CD4-positive, alpha-beta T cell treated with Interleukin-21 for 1 hour (primary cell): ENCODE measurements at places on chromosomes 6 and 20.

DNA sequence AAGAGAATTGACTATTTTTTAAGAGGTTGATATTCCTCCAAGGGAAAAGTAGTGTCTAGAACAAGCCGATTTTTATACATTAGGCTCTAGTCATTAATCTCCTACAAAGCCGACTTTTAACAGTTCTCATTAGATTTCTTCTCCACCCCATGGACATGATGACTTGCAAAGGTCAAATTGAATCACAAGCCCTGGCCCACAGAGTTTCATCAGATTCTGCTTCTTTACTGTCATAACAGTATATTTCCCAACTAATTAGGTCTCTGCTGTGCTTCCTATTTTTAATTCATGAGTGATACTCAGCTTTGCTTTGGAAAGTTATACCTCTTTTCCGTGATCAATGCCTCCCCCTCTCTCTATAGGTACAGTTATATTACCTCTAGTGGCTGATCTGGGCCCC lies 90.6 kb upstream of the ADGRB3 start:
- DNase-seq, result no peak

DNA sequence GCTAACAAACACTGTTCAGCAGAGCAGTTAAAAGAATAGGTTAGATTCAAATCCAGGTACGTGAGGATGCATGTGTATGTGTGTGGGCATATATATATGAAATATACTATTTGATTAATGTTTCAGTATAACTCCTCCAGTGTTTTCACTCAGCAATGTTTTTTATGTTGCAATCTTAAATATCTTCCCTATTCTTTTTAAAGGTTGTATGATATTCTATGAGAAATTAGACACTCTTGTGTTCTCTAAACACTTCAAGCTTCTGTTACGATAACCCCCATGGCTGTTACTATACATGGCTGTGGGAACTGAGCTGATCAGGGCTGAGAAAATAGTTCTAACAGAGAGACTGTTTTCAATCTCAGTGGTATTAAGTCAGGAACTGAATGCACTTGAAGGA lies 421.0 kb downstream of the CBLN4 start:
- no peak for DNase-seq

DNA sequence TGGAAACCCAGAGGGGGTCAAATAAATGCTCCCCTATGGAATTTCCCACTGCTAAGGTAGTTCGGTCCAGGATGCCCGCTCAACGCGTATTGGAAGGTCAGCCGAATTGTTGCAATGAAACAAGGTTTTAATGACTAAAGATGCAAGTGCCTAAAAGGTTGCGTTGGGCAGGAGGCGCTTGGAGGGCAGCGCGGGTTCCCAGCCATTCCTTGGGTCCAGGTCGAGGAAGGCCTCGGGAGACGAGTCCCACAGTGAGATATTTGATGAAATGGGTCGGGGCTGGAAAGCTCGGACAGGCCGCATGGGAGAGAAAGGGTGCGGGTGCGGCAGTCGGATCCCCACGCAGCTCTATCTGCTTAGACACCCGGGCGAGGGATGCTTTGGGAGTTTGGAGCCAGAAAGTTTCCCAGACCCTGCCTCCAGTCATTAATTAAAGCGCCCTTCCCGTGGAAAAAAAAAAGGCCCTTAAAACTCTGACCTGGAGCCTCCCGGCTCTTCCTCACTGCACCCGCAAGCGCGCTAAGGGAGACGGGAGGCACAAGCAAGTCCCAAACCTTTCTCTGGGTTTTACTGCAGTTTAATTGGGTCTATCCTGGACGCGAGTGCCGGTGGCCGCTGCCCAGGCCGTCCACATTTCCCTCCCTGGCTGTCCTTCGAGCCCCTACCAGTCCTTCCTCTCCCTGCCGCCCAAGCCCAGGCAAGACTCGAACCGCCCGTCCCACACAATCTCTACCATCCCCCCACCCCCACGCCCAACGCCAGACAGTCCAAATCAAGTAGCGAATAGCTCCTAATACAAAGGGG lies 24.2 kb downstream of the TFAP2A start:
- no peak for DNase-seq

DNA sequence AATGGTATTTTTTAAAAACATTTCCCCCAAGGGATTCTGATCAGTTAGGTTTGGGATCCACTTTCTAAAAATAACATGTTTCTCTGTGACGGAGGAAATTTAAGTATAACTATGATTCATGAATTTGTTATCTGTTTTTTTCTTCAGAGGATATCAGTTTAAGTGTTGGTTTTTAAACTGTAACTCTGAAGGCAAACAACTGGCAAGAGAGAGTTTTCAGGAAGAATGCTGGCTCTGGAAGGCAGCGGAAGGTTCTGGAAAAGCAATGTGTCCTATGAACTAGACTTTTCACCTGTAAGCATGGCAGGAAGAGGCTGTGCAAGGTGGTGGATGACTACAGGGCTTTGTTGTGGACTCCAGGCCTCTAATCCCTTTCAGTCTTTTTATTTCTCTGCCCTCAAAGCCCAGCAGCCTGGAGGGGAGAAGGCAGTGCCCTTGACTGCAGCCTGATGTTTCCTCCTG lies 153.1 kb downstream of the GMPR start:
- no peak for DNase-seq

GRCh38 chr6:143276436-143276835 lies 174.1 kb downstream of the ADAT2 start:
- DNase-seq, result no peak

GRCh38 chr20:49400410-49400809 lies 82.1 kb downstream of the KCNB1 start:
- no peak for DNase-seq

GRCh38 chr20:35716330-35716729 lies 17.1 kb downstream of the ROMO1 start:
- DNase-seq, result no peak

DNA sequence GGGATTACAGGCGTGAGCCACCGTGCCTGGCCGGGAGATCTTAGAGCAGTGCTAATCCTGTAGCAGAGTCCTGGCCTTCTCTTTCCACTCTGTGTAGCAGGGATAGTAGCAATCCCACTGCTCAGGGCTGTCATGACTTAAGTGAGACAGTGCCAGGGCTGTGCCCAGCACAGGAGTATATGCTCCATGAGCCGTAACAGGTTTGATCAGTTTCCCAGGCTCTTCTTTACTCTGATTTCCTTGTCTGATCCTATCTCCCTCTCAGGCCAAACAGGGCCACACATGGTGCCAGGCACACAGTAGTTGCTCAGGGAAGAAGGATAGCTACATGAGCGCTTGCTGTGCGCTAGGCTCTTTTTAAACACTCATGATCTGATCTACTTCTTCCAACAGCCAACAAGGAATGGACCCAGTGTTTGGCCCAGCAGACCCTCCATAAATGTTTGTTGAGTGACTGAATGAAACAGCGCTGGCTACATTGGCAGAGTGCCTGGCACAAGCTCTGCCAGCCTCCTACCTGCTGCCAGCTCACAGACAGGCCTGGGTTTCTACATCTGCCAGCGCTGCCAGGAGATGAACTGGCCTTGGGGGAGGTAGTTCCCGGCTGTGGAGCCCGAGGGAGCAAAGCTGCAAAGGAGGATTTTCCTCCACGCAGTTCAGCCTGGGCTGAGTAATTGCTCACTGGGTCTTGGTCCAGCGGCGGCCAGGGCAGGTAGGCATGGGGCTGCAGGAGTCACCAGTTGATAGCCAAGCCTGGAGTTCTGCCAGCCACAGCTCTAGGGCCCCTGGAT lies 36.9 kb downstream of the SNAI1 start:
- DNase-seq, result no peak

- no peak for DNase-seq
Observed at GRCh38 chr6:5089481-5090438, 4.6 kb downstream of the PPP1R3G start.

DNA sequence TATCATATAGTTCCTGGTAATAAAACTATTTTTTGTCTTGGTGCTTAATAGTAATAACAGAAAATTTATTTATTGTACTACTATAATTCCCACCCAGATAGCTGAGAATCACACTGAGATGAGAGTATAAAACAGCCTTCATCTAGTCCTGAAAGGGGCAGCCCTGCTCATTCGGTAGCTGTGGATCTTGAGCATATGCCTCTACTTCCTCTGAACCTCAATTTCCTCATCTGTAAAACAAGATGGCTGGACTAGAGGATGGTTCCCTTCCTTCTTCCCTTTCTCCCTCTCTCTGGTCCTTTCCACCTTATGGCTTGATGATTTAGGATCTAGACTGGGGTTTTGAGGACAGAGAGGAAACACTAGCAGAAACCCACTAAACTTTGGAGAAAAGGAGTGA lies 15.0 kb downstream of the FKBP5 start:
- DNase-seq, result no peak

- DNase-seq, result no peak
Observed at GRCh38 chr6:147716434-147716833, 207.9 kb downstream of the SAMD5 start.

DNA sequence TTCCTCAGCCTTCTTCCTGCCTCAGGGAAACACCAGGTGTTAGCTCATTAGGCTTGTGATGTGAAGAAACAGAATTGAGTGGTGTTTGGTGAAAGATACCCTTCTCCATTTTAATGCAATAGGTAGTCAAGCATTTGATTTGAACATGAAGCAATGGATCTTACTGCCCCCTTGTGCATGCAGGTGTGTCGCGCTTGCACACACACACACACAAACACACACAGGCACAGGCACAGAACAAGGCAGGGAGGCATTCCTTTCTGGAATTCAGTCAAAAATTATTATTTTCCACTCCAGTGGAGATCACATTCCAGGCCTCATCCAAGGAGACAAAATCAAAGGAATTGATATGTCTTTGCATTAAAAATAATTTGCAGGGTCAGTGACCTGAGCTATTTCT lies 667.0 kb upstream of the MARCKS start:
- DNase-seq, result no peak

GRCh38 chr6:14948586-14949245 lies 297.2 kb upstream of the JARID2 start:
- no peak for DNase-seq

GRCh38 chr6:14690120-14691056 lies 555.5 kb upstream of the JARID2 start:
- DNase-seq, result no peak

GRCh38 chr6:159880412-159880975 lies 10.3 kb upstream of the MAS1 start:
- DNase-seq, result no peak

DNA sequence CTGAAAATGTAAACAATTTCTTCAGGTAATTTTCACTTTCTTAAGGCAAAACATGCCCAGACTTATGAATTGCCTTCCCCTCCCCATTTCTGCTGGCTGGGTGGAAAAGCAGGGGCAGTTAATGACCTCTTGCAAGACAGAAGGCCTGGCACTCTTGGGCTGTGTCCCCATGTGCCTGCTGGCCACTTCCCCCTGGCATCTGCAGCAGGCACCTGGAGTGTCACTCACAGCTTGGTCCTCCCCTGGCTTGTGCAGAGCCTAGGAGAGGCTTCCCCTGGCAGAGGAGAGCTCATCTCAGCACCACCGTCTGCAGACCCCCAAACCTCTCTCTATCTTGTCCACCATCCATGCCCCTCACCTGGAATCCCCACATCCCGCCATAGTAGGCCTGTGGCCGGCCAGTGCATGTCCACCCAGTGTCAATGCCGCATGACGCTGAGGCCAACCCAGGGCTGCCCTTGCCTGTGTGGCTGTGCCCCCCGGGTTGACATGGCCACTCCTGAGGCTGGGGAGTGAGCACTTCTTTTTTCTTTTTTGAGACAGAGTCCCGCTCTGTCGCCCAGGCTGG lies 83.5 kb upstream of the SLC22A23 start:
- no peak for DNase-seq

GRCh38 chr20:62402456-62403150 lies 4.5 kb downstream of the CABLES2 start:
- no peak for DNase-seq

DNA sequence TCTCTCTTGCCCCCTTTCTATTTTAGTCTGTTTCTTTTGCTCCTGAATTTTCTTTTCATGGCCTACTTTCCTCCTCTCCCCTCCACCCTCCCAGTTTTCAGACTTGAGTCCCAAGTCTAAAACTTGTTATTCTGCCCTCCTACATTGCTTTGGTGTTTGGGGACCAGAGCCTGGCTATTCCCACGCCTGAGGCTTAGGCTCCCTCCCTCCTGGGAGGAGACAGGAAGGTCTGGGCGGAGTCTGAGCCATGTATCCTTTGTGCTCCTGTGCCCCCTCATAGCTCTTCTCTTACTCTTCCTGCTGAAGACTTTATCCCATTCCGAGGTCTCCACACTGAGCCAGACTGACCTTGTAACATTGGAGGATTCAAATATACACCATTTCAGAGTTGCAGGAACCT lies 69.5 kb downstream of the DAAM2 start:
- DNase-seq, result no peak

- no peak for DNase-seq
Observed at GRCh38 chr20:11117808-11118528, 444.2 kb upstream of the JAG1 start.

- no peak for DNase-seq
Observed at GRCh38 chr6:4703382-4703781, 72.8 kb upstream of the CDYL start.

GRCh38 chr20:39094391-39094790 lies 132.2 kb downstream of the DHX35 start:
- no peak for DNase-seq

- peak; percentile 53 for DNase-seq
Observed at GRCh38 chr6:24719125-24719971, at the start of gene C6orf62. Gene C6orf62 (minus strand): TSS chr6:24719154. CDS start chr6:24718668, 486 bp downstream.

DNA sequence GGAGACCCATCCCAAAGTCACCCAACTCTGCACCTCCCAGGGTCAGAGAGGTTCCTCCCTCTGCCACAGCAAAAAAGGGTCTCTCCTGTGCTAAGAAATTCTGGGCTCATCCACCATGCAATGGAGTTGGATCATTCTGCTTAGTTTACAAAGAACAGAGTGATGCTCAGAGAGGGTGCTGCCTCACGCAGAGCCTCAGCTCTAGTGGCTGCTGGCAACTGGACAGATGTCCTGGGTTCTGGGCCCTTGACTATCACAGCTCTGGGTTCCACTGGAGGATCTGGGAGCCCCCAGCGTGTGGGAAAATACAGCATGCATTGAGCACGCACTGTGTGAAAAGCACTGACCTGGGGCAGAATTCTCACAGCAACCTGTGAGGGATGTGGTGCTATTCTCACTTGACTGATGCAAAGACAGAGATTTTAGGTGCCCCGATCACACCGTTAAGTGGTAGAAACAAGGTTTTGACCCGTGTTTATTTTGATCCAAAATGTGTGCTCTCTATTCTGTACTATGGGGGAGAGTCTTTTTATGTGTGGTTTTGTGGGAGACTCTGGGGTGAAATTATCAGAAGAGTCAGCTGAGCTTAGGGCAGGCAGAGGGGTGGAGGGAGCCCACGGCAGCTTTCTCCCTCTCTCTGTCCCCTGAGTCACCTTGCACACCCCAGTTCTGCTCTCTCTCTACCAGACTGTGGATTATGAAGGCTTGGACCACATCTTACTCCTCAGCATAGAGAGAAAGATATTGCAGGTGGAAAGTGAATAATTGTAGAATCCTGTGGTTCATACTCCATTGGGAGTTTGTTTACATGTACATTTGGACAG lies 19.9 kb downstream of the TREML4 start:
- no peak for DNase-seq

DNA sequence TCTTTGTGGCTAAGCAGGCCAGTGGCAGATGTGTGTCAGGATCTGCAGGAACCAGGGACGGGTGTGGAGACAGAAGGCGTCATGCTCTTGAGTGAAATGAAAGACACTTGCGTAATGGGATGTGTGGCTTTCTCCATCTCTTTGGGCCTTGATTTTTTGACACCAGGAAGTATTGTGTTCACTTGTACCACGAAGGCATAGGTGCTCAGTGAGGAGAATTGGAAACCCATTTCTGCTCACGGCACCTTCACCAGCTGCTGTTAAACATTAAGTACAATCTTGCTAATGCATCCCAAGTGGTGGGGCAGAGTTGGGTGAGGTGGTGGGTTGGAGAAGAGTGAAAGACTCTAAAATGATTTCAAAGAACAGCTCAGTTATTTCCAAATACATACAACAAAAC lies 30.0 kb downstream of the GJA10 start:
- no peak for DNase-seq
